ENCODE measurements at places on chromosomes 6 and 20. TPM values are rescaled to one million over a fixed set of nuclear protein-coding genes. Genes with fewer than 3 reads are reported as not detected.

DNA sequence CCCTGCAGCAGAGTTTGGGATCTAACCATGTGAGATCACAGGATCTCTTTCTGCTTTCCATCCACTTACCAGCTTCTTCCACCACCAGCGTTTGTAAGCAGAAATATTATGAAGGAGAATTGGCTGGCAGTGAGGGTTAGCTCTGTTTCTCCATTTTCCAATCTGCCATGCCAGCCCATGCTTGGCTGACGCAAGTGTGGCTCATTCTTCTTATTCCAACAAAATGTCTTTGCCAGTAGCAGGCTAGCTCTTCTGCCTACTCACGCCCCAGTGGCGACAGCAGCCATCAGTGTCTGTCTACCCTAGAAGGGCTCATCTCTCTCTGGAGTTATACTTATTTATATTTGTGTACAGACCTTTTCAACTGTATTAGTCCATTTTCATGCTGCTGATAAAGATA is 286.2 kb downstream of the FARS2 start:
- DNase-seq: no peak

DNA sequence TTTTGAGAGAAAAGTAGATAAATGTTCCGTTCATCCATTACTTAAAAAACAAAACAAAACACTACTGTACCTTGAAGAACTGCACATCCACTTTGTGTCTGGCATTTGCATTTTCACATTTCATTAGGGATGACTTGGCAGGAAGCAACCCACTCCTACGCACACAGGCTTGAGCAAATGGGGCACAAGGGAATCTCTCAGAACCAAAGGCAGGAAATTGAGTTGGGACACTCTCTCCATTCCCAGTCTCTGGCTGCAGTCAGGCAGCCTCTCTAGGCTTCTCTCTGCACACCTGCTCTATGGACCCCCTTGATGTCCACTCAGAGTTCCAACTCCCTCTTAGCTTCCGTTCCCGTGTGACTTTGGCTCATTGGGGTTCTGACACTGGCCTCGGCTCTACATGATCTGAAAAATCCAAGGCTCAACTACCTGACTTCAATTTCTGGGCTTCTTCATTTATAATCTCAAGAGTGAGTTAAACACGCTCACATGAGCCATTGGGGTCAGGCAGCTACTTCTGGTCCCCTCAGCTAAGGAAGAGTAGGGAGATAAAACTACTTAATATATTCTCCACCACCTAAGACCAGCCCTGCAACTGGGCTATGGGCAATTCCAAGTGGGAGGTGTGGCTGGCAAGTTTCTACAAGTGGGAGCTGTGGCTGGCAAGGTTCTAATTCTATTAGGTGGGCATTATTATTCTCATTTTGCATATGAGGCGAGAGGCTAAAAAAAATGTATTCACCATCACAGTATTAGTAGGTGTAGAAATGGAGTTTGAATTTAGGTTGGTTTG is 251.9 kb downstream of the SOD2 start:
- no peak for DNase-seq

- peak; percentile 52 for DNase-seq
Measured at GRCh38 chr6:30887901-30888815, 3.8 kb downstream of the DDR1 start.

The SLC22A7 gene
- not detected for total RNA-seq

DNA sequence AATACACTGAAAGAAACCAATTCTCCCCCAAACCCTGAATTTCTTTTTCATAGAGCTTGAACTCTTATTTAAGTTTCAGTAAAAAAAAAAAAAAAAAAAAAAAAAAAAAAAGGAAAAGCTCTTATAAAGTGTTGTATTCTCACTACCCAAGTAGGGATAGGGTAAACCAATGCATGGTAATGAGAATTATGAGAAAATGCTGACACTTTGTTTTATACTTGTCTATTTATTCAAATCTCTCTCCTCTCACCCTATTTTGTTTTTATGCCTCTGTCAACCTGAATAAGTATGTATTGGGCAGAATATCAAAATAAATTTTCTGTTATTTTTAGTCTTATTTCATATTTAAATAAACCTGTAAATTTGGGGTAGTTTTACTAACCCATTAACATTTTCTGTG is 181.9 kb downstream of the GJA1 start:
- no peak for DNase-seq

The ATP6V1G2 gene
- 1.0 TPM for total RNA-seq

DNA sequence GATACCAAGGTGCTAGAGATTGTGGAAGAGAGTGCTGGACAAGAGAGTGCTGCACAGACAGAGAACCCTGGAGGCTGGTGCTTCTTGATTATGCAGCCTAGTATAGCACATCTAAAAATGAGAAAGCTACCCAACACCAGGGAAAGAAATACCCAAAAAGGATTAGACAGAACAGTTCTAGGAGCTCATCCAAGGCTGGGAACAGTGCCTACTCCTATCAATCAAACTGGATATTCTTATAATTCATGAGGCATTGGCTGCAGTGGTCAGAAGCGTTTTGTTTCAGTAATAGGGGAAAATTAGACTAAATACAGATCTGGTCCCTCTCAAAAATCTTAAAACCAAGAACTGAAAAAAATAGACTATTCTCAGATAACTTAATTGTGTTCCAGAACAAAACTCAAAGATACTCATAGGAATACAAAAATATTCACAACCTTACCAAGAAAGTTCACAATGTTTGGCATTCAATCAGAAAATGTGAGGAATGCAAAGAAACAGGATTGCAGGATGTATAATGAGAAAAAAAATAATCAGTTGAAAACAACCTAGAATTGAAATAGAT is 222.9 kb downstream of the EPHA7 start:
- no peak for DNase-seq

DNA sequence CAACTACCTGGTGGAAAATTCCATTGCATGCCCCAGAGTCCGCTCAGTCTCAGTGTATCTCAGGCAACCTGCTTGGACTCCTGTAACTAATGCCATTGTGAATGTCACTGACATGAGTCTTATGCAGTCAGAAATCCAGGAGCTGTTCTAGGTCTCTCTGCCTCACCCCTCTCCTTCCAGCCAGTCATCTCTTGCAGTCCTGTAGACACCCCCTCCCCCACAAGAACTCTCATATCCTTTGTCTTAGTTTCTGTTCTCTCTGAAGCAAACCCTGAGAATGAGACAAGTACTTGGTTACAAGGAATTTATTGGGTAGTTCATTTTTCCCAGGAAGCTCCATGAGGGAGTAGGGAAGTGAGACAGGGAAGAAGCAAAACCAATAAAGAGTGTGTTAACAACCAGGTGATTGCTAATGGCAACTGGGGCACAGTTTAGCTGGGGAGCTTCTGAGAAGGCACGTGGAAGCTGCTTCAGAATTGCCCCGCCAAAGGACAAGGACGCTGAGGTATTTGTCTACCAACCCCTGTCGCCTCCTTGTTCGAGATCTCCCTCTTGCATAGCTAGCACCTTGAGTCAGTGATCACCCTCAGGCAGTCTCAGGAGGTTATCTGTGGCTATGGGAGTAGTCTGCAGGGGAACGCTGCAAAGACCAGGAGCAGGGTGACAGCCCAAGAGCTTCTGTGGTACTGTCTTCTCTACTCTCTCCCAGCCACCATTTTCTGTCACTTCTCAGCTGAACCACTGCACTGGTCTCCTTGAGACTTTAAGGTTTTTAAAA is 911.4 kb upstream of the FLRT3 start:
- peak; percentile 7 for DNase-seq

The FAXC gene
- 8.1 TPM for total RNA-seq

Data from renal cortical epithelial cell (primary cell).